Activated CD8-positive, alpha-beta memory T cell treated with anti-CD3 and anti-CD28 coated beads for 1 hour (primary cell): ENCODE measurements at places on chromosomes 7 and 10.

- DNase-seq, result no peak
These were observed 72.9 kb downstream of the CDK14 start for GRCh38 chr7:90668992-90669391.

GRCh38 chr7:73834626-73835191 lies 3.9 kb downstream of the CLDN4 start:
- DNase-seq, result no peak

GRCh38 chr10:30294476-30295240 lies 54.4 kb downstream of the MTPAP start:
- DNase-seq, result no peak

- no peak for DNase-seq
These were observed 1.5 kb downstream of the EEPD1 start for GRCh38 chr7:36154255-36155212.

DNA sequence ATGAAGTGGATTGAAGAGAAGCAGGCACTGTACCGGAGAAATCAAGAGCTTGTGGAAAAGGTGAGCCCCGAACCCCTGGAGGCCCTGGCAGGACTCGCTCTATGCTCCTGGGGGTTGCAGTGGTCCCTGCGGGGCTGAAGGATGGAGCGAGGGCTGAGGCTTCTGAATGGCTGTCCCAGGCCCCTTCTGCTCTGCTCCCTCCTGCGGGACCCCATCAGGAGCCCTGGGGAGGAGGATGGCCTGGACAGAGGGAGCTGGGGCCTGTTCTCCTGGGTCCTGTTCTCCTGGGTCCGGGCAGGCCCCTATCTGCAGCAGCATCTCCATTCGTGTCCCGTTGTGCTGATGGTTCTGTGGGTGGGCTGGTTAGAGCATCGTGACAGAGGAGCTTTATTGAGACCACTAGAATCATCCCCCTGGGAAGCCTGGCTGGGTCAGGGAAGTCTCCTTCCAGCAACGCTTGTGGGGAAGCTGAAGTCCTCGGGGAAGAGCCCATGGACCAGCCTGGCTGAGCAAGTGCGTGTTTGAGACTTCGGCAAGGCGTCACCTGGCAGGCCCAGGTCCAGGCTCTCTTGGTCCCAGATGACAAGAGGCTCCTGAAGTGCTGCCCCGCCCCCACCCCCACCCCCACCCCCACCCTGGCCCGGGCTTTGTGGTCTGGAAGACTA lies 41.1 kb upstream of the DPYSL4 start:
- no peak for DNase-seq

- no peak for DNase-seq
These were observed 257.1 kb downstream of the SFMBT2 start for GRCh38 chr10:7153750-7154149.

GRCh38 chr10:26628395-26628794 lies 69.1 kb upstream of the PDSS1 start:
- no peak for DNase-seq

GRCh38 chr10:111488668-111489067 lies 411.8 kb downstream of the ADRA2A start:
- DNase-seq, result no peak

GRCh38 chr10:126042354-126042753 lies 146.0 kb downstream of the FANK1 start:
- DNase-seq, result no peak
